Naive B cell (primary cell): ENCODE measurements at places on chromosomes 6 and 20. TPM values are rescaled to one million over a fixed set of nuclear protein-coding genes. Genes with fewer than 3 reads are reported as not detected.

The SPATS1 gene
- not detected for polyA plus RNA-seq

The BEND3 gene
- 0.68 TPM for polyA plus RNA-seq

The NRSN1 gene
- polyA plus RNA-seq = not detected

The FUCA2 gene
- polyA plus RNA-seq = 10.2 TPM

The FAM217B gene
- polyA plus RNA-seq = 13.1 TPM

The PAX1 gene
- polyA plus RNA-seq = not detected

The HSPA1A gene
- 7.1 TPM for polyA plus RNA-seq

The GNMT gene
- 1.1 TPM for polyA plus RNA-seq

The PSORS1C1 gene
- not detected for polyA plus RNA-seq

The PRDM13 gene
- not detected for polyA plus RNA-seq

The SIRPD gene
- polyA plus RNA-seq = not detected

The RGS17 gene
- not detected for polyA plus RNA-seq

The OOEP gene
- not detected for polyA plus RNA-seq

The FAM217A gene
- not detected for polyA plus RNA-seq

The TNFRSF6B gene
- polyA plus RNA-seq = not detected

The ABHD16A gene
- polyA plus RNA-seq = 29.6 TPM

The OR2B6 gene
- not detected for polyA plus RNA-seq

The ELOVL4 gene
- polyA plus RNA-seq = not detected

The NT5E gene
- 211 TPM for polyA plus RNA-seq

The FERMT1 gene
- polyA plus RNA-seq = not detected

The TBX18 gene
- not detected for polyA plus RNA-seq

The C6orf52 gene
- polyA plus RNA-seq = 1.1 TPM

The PDRG1 gene
- polyA plus RNA-seq = 26.9 TPM

The NOTCH4 gene
- polyA plus RNA-seq = 5.1 TPM

The PPP1R14C gene
- polyA plus RNA-seq = not detected

The KIF25 gene
- polyA plus RNA-seq = not detected

The USP49 gene
- 0.67 TPM for polyA plus RNA-seq

The LRRN4 gene
- polyA plus RNA-seq = not detected

The SMLR1 gene
- not detected for polyA plus RNA-seq

The CPNE5 gene
- polyA plus RNA-seq = 91.5 TPM

The CCN6 gene
- polyA plus RNA-seq = not detected

The ARMC2 gene
- polyA plus RNA-seq = 4.7 TPM
